Stimulated activated CD8-positive, alpha-beta memory T cell treated with anti-CD3 and anti-CD28 coated beads, Interleukin-4, amount 100 ng/mL, for 1 hour (primary cell): ENCODE measurements at places on chromosomes 2 and 18.

- DNase-seq = no peak
Observed at GRCh38 chr2:150100336-150100735, 387.1 kb downstream of the RND3 start.

GRCh38 chr2:183153967-183154366 is 29.7 kb downstream of the NUP35 start:
- DNase-seq = no peak

GRCh38 chr2:46479265-46479664 is at the start of gene TMEM247:
Gene TMEM247, plus strand, starts transcription at chr2:46479565.
- DNase-seq = no peak

GRCh38 chr2:104861351-104862057 is 7.6 kb downstream of the POU3F3 start:
- no peak for DNase-seq

- no peak for DNase-seq
Observed at GRCh38 chr2:204228169-204228886, 291.8 kb downstream of the ICOS start.

DNA sequence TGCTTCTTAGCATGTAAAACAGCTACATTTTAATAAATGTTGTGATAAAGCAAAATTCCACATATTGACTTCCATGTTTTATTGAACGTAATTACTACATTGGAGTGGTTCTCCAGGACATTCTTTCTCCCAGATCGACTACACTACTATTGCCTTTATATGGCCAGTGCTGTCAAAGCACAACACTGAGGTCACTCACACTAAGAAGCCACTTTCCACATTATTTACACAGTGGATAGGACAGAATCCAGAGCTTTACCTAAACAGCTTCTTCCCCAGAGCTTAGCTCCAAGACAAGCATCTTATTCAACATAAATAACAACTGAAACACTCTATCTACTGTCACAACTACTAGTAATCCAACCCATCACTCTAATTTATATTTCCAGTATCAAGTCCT is 73.9 kb upstream of the WDR75 start:
- DNase-seq = no peak

GRCh38 chr18:13534631-13535030 is 191.7 kb downstream of the FAM210A start:
- no peak for DNase-seq

DNA sequence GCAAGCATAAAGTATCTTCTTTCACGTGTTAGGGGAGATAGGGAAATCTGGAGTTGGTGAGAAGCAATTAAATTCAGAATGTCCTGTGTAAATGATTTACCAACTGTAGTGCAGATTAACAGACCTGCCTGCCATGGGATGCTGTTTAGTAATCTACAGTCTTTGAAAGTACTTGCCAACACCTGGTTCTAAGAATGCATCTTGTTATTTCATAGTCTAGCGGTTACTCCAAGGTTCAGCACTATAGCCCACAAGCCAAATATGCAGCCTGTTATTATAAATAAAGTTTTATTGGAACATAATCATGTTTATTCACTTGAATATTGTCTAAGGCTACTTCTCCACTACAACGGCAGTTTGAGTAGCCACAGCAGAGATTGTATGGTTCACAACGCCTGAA is 100.8 kb downstream of the OSBPL6 start:
- no peak for DNase-seq

DNA sequence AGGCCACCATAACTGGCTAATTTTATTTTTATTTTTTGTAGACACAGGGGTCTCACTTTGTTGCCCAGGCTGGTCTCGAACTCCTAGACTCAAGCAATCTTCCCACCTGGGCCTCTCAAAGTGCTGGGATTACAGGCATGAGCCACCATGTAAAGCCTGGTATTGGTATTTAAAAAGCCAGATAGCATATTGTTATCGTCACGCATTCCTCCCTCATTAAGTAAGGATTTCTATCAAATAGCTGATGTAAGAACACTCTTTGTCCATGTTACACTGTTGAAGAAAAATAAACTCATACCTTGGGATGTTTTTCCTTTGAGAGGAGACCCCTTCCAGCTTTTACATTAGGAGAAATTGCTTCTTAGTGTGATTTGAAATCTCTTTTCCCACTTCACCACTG is 39.2 kb upstream of the DARS1 start:
- no peak for DNase-seq

- no peak for DNase-seq
Observed at GRCh38 chr2:109497463-109497862, 116.3 kb downstream of the SEPTIN10 start.

GRCh38 chr2:201419057-201419635 is 32.1 kb downstream of the TRAK2 start:
- no peak for DNase-seq

GRCh38 chr2:105104208-105104731 is 66.4 kb downstream of the MRPS9 start:
- no peak for DNase-seq

GRCh38 chr18:36786686-36787085 is 42.1 kb downstream of the TPGS2 start:
- no peak for DNase-seq

GRCh38 chr18:22332590-22332989 is 85.1 kb downstream of the CTAGE1 start:
- DNase-seq = no peak

GRCh38 chr18:7521226-7521856 is 45.8 kb upstream of the PTPRM start:
- no peak for DNase-seq

DNA sequence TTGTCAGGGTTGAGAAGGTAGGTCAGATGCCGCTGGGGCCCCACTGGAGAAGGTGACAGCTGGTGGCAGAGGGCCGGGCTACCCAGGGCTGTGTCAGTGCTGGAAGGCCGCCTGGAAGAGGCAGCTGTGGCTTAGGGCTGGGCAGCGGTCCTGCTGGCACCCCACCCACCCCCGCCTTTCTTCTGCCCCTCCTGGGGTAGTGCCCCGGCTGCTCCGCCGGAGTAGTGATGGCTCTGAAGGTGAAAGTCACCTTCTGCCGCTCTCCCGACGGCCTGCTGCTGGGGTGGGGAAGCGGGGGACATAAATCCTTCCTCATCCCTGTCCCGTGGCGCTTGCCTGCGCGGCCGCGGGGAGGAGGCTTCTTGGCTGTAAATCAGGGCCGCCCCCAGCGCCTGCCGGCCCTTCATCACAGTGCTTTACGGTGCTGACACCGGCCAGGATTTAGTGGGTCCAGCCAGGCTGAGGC is 332.2 kb downstream of the DYSF start:
- no peak for DNase-seq

DNA sequence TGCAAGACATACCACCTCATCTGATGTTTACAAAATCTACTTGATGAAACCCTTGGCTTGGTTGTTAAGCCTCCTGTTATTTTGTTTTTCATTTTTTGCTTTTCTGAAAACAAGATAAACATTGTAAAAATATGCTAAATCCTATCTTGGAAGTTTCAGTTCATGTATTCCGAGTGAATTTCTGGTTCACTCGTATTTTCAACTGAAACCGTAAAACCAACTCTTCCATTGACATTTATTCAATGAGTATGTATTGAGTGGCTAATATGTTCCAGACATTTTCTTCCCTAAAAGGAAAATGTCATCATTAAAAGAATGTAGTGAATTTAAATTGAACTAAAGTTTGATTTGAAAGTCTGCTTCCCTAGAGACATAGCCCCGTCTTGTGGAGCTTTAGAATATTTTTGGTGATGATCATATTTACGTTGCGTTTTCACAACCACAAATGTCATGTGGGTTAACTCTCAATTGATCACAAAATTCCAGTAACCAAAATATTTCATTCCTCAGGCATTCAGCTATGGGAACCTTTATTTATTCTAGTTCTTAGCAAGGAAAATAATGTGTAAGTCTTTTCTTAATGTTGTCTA is 204.2 kb downstream of the MBD2 start:
- no peak for DNase-seq

- no peak for DNase-seq
Observed at GRCh38 chr18:2976218-2977132, 36.5 kb downstream of the LPIN2 start.

- DNase-seq = no peak
Observed at GRCh38 chr2:207394812-207395534, 134.8 kb upstream of the CREB1 start.

DNA sequence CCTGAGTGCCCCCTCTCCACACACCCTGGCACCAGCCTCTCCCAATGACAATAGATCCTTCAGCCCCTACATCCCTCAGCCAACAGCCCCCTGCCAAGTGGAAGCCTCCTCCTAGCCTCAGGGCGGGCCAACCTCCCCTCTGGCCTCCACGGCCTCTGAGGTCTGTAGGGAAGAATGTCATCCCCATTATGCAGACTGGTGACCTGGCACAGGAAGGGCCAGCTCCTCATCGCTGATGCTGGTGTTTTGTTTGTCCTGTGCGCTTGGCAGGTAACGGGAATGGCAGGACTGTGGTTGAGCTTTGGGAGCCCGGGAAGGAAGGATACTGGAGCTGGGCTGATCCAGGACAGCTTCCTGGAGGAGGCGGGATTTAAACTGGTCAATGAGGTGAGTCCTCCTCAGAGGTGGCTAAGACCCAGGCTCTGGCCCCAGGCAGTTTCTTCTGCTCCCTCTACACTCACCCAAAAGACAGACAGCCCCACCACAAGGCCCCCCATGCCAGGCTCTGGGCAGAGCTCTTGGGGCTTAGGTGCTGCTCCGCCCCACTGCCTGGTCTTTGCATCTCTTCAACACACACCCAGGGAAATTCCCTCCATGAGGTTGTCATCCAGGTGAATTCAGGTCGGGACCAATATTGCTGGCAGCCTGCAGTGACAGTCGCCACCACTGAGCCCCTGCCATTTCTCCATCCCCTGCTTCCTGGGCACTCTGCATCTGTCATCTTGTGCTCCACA is 75.2 kb upstream of the SMAD7 start:
- no peak for DNase-seq

GRCh38 chr2:188668017-188668680 is 306.0 kb upstream of the COL3A1 start:
- DNase-seq = no peak

DNA sequence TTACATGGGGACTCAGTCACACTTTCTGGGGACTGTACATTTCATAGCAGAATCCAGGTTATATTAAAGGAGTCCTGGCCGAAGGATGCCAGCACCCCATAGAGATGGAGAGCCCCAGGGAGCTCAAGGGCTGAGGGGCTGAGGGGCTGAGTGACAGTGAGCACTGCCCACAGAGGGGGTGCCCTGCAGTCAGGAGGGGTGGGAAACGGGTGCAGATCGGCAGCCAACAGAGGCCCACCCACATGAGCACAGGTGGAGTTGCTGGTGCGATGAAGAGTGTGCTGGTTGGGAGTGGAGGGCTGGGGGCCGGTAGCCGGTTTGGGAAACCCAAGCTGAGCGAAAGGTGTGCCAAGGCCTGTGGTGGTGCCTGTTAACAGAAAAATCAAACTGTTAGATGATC is 32.1 kb downstream of the TPRKB start:
- no peak for DNase-seq

- DNase-seq = no peak
Observed at GRCh38 chr18:24022161-24022560, 7.6 kb downstream of the TTC39C start.

- DNase-seq = no peak
Observed at GRCh38 chr2:120736624-120737339, 1.1 kb downstream of the GLI2 start.

DNA sequence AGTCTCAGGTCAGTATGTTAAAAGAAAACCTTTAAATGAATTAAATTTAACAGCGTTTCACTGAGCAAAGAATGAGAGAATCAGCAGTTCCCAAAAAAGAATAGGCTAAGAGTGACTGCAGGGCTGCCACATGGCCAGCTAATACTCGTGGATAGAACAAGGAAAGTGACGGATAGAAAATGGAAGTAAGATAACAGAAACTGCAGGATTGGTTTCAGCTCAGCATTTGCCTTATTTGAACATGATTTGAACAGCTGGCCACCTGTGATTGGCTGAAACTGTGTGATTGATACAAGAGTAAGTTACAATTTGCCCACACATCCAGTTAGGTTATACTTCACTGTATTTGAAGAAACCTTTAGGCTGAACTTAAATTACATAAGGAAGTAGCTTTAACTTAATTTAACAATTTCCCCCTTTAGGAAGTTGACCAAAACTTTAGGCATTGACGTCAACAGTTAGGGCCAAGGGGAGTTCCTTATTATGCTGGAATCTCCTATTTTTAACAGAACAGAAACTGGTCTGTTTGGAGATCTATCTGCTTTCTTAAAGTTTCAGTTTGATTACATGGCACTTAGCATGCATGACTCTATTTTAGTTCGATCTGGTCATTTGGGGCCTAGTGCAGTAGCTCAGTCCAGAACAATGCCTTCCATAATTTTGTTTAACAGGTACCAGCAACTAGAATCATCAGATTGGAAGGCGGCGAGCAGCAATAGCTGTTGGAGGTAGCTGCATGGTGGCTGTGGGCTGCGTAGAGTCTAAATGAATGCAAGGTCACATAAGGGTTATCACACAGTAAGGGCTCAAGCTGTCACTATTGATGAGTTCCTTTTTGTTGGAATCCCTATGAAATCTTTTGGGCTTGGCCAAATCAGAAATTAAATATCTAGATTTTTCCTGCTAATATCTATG is 143.4 kb downstream of the TRIM43 start:
- DNase-seq = no peak

DNA sequence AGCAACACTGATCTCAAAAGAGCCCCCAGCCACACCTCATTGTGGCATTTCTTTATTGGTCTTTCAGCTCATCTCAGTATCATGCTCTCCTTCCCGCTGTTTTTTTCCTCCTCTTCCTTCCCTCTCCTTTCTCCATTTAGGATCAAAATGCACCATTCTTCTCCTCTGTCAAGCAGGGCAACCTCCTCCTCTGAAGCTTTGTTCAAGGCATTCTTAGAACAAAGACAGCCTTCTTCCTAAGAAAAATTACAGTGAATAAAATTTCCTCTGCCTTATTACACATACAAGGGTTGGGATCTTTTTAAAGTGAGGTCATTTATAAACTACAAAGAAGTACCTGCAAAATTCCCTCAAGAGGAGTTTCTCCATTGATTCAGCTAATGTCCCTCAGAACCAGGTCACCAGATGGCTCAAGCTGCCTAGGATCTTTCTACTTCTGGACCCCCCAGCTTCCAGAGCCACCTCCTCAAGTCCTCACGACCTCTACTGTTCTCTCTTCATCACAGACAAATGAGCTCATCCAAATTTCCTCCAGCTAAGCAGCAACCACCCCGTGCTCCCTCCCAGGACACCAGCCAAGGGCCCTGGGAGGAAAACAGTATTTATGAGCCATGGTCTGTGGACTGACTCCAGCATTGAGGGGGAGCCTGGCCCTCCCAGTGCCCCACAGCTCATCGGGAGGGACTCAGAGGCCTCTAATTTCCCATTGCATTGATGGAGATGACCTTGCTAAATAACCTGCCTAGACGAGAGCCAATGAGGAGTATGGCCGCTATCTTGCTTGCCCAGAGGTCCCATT is 18.0 kb downstream of the SFXN5 start:
- no peak for DNase-seq
